ENCODE measurements at places on chromosomes 3 and 15.
A peak's percentile ranks its signal among the peaks of the same experiment; 100 is the strongest.

GRCh38 chr3:117928836-117929235 is 1105.8 kb downstream of the IGSF11 start:
- no peak for DNase-seq

DNA sequence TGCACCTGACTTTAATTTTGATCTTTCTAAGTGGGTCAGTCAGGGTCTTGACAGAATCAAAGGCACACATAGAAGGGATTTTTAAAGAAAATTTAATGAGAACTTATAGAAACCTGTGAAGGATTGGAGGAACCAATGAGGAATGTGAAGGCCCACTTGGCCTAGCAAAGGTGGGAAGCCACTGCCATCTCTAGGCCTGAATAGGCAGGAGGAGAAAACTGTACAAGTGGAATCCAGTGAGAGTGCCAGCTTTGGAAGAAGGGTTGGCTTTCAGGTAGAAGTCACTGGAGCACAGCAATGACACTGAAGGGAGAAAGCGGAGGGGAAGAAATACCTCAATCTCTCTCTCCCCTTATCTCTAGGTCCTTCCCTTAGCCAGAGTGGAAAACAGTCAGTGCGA is 380.7 kb upstream of the KCNMB2 start:
- DNase-seq, result no peak

DNA sequence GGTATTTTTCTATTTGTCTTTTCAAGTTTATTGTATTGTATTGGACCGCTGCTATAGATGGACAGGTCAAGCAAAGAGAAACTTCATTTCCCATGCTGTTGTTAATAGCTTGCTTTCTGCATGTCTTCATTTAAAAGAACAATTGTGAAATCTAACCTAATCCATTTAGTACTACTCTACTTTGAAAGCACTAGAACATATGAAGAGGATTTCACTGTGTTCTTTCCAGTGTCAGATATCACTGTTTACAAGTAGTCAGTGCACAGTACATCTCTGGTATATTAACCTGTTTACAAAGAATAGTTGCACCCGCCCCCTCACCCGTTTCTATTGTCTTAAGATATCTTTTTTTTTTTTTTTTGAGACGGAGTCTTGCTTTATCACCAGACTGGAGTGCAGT is 21.8 kb upstream of the EDEM1 start:
- no peak for DNase-seq

- DNase-seq, result no peak
These were observed 17.9 kb downstream of the CAPN7 start for GRCh38 chr3:15223685-15224572.

- no peak for DNase-seq
These were observed 278.7 kb downstream of the TIGIT start for GRCh38 chr3:114572364-114573062.

- no peak for DNase-seq
These were observed 804.1 kb upstream of the LMCD1 start for GRCh38 chr3:7697548-7697947.

GRCh38 chr15:58064980-58065444 is 499 bp downstream of the ALDH1A2 start:
- DNase-seq, result no peak

- DNase-seq, result no peak
These were observed 349.8 kb upstream of the TPRG1 start for GRCh38 chr3:188822004-188822403.

DNA sequence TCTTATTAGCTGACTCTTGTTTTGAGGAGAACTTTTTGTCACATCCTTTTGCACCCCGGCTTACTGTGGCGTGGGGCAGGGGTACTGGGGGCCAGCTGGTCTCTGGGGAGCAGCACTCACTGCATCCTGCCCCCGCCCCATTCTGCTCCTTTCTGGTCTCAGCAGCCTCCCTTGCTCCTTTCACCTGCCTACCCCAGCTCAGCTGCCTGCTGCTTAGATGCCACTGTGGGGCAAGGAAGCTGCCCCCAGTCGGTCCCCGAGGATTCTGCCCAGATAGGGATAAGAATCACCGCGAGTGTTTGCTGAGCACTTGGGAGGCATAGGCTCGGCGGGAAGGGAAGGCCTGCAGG is 32.0 kb downstream of the APBA2 start:
- DNase-seq, result no peak

- DNase-seq, result no peak
These were observed 30.6 kb downstream of the CMTM7 start for GRCh38 chr3:32421991-32422859.

DNA sequence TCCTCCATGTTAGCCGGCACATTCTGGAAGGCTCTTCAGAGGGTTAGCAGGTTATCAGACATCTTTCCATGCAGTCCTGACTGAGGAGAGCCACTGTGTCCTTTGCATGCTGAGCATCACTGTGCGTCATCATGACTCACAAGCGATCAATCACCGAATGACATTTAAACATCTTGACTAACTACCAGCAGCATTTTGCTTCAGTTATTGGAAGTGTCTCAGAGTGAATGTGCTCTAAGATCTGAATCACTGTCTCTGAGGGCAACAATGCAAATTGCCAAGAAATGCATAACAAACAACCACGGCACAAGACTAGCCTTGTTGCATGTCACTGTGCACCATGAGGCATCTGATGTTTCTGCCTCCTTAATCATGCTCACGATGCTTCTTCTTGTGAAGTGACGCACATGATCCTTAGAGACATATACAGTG is 18.3 kb upstream of the ATP8B4 start:
- DNase-seq, result no peak

DNA sequence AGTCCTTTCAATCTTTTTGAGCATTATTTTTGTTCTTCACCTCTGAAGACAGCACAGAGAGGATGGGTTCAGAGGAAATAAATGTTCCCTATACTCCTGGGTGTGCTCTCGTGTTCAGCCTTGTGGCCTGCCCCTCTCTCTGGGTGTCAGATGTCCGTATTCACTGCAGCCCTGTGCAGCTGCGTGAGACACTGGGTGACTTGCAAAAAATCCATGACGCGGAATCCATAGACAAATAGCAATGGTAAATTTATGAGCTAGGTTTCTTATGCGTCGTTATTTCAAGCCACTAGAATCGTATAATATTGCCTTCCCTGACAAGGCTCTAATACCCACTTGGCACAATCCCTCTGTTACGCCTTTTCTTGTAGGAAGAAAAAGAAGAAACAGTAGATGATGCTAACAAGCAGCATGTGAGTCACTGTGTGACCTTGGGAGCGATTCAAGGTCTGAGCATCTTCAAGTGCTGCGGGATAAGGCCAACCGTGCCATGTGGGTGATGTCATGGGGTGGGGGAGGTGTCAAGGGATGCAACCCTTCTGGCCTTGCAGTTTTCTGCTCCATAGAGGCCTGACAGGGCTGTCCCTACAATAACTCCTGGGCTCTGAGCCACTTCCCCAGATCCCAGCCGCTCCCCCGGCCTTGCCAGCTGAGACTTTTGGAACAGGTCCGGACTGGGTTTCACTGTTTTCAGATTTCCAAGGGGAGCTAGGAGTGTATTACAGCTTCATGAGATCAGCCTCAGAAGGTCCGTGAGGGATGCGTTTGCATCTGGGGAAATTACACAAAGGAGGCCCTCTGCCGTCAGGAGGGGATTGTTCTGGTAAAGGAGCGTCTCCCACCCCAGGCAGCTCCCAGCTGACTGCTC is 47.6 kb upstream of the POMGNT2 start:
- no peak for DNase-seq

GRCh38 chr3:113241292-113242095 is 30.1 kb downstream of the BOC start:
- DNase-seq, result no peak

DNA sequence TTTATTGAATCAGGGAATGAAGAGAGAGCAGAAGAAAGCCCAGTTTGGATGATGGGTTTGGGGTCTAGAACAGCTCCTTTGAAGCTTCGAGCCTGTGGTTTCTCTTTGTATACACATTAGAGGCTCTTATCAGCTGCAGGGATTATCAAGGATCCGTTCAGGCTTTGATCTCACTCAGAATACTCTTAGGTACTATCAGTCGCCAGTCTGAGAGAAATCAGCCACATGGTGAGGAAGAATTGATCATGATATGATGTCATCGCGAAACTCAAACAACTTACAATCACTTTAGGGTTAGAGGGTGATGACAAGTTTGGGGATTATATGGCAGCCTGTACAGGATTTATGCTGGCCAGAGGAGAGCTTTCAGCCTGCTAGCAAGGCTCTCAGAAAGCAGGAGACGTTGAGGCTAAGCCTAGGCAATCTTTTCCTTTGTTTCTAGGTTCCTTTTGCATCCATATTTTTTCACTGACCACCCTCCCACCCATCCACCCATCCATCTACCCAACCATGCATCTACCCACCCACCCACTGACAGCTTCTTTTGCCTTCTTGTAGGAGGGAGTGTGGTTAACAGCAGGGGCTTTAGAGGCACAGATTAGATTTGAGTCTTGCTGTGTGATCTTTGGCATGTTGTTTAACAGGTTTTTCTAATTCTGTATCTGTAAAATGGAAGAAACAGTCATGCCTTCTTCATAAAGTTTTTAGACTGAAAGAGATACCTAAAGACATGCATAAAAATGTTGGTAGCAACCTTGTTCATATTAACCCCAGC is 330.4 kb upstream of the LRRFIP2 start:
- no peak for DNase-seq

GRCh38 chr3:155960060-155960459 is 89.6 kb downstream of the GMPS start:
- no peak for DNase-seq

- no peak for DNase-seq
These were observed 5.7 kb downstream of the SLC28A1 start for GRCh38 chr15:84889991-84890669.

GRCh38 chr15:40470423-40471104 is at the start of gene CHST14:
Gene CHST14 (plus strand): TSS chr15:40470984. CDS start chr15:40471214, 230 bp downstream.
- peak; percentile 29 for DNase-seq

- no peak for DNase-seq
These were observed 50.2 kb downstream of the CPN2 start for GRCh38 chr3:194300936-194301335.

DNA sequence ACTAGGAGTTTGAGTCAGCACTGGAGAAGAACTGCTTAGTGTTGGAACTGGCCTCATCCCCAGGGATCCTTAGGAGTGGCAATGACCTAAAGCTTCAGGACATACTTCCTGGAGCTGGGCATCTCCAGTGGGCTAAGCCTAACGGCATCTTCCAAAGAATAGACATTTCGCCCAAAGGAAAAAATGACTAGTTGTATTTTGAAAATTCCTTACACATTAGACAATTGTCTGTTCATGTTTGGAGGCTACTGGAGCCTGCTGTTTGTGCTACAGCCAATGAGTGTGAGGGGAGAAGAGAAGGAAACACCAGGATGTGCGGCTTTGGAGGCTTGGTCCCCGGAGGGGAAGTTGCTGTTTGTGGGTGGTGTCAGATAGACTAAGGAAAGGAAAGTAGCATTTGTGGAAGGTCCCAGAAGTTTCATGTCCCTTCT is 77.6 kb downstream of the POLR2M start:
- no peak for DNase-seq

DNA sequence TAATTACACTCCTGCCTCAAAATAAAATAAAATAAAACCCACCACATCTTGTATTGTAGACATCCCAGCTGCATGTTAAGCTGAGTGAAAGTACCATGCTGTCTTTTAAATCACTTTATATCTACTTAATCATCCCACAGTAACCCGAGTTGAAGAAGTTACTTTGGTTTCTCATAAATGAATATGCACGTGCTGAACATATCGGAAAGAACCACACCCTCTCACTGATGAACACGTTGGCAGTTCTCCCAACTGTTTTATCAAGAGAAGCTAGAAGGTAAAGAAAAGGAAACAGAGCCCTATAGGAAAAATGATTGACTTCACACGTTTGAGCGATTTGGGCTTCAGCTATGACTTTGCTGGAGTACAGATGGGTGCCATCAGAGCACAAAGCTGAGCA is 15.9 kb upstream of the TM4SF19 start:
- DNase-seq, result no peak

DNA sequence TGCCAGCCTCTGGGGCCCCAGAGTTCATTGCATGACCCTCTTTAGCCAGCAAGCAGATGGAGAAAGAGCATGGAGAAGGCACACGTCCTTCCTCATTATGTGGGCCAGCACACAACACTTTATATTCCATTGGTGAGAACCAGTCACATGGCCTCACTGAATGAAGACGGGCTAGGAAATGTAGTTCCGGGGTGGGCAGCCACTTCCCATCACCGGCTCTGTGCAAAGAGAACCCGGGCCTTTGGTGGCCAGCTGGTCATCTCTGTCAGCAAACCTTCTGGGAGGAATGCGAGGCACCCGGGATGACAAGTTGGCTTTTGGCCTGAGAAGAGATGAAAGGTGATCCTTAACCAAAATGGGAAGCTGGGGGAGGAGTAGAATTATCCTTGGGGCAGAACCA is 90.2 kb upstream of the VGLL4 start:
- no peak for DNase-seq

GRCh38 chr3:108505811-108506210 is 4.6 kb downstream of the MYH15 start:
- DNase-seq, result no peak

GRCh38 chr15:87877822-87878542 is 378.6 kb downstream of the NTRK3 start:
- DNase-seq, result no peak

GRCh38 chr3:140292170-140292569 is 357.2 kb downstream of the CLSTN2 start:
- no peak for DNase-seq

- no peak for DNase-seq
These were observed 65.8 kb downstream of the SCN11A start for GRCh38 chr3:38985981-38986380.

- DNase-seq, result no peak
These were observed 144.5 kb downstream of the MEX3B start for GRCh38 chr15:81901319-81901718.

DNA sequence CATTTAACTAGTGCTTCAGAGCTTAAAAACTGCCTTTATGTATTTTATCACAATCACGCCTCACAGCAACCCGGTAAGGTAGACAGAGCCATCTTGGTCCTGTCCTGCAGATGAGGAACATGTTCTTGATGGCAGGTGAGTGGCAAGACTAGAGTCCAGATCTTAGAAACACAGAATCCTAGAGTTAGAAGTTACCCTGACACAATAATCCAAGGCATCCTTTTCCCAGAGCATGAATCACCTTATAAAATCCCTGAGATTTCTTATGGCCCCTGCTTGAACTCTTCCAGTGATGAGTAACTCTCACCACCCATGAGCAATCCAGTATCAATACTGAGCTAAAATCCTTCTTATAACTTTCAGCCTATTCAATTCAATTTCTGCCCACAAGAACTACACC is 16.9 kb downstream of the POPDC2 start:
- DNase-seq, result no peak

DNA sequence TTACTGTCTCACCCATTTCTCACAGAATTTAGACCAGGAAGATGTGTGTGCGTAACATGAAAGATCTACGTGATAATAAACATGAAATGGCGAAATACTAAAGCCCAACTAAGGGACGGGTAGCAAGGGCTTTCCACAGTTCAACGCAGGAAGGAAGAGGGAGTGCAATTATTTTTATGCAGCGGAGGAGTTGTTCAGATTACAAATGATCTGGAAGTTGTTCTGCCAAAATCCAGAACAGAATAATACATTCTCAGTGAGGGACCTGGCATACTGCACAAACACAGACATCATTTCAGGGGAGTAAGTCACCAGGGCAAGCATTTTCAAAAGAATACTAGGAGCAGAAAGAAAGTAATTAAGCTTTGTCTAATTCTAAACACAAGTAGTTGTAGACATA is 133.6 kb upstream of the RAP2B start:
- DNase-seq, result no peak
